NK-92 treated with Interleukin-12 subunit alpha and Interleukin-12 subunit beta, amount 100 ng/mL, for 24 hours (cell line): ENCODE measurements at places on chromosomes 3 and 15.

DNA sequence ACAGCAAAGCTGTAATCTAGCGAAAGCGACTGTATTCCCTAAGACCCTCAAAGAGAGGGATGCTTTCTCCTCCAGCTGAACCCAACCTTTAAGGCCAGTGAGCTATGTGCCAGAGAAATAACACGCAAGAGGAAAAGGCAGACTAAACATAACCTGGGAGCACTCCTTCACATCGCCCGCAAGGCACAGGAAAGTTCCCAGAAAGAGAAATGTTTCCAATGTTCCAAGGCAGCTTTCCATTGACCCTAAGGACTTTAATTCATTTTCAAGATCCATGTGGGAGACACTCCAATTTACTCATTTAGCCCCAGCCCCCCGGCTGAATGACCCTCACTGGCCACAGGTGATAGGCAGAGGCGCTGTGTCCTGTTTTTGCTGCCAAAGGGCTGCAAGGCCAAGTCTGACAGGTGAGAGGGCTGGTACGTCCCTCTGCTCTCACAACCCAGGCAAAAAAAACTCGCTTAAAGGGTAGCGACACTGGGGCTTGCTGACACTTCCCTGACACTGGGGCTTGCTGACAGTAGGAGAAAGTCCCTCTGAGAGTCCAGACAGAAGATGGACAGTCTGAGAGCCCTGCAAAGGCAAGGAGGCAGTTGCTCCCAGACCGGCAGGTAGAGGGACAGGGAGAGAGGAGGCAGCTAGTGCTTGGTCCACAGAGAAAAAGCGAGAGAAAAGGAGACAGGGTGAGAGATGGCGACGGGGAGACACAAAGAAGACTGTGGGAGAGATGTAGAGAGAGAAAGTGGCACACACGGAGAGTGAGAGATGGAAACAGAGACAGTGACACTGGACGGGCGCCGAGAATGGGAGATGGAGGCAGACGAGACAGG, 702 bp downstream of the ARHGEF3 start:
- peak; percentile 30 for DNase-seq

DNA sequence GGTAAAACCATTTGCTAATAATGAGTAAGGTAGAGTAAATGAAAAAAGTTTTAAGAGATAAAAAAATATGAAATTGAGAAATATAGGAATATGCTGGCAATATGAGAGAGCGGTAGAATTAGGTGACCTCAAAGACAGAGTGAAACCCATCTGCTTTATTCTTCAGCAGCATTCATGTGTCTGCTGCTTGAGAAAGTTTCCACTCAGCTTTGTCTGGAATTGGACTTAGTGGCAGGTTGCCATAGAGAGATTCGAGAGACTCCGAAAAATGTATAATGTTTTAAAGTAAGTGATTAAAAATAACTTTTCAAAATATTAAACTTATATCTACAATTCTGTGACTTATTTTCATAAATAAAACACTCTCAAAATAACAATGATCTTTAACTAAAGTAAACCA, 5.0 kb downstream of the SUCNR1 start:
- DNase-seq, result no peak

DNA sequence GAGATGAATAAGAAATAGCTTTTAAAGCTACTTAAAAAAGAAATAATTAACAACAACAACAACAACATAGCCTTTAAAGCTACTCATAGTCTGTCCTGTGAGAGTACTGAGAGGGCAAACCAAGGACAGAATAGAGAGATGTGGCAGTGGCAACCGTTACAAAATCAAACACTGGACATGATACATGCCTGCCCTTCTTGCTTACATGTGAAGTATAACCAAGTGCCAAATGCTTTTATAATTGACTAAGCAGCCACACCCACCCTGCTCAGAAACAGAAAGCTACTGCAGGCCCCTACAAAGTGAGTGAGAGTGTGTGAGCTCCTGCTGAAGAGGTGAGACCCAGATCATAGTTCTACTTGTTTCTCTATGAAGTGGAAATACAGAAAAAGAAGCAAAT, 38.4 kb downstream of the NDUFB4 start:
- no peak for DNase-seq

- DNase-seq, result no peak
Measured at GRCh38 chr3:81003008-81003645, 758.3 kb downstream of the GBE1 start.

DNA sequence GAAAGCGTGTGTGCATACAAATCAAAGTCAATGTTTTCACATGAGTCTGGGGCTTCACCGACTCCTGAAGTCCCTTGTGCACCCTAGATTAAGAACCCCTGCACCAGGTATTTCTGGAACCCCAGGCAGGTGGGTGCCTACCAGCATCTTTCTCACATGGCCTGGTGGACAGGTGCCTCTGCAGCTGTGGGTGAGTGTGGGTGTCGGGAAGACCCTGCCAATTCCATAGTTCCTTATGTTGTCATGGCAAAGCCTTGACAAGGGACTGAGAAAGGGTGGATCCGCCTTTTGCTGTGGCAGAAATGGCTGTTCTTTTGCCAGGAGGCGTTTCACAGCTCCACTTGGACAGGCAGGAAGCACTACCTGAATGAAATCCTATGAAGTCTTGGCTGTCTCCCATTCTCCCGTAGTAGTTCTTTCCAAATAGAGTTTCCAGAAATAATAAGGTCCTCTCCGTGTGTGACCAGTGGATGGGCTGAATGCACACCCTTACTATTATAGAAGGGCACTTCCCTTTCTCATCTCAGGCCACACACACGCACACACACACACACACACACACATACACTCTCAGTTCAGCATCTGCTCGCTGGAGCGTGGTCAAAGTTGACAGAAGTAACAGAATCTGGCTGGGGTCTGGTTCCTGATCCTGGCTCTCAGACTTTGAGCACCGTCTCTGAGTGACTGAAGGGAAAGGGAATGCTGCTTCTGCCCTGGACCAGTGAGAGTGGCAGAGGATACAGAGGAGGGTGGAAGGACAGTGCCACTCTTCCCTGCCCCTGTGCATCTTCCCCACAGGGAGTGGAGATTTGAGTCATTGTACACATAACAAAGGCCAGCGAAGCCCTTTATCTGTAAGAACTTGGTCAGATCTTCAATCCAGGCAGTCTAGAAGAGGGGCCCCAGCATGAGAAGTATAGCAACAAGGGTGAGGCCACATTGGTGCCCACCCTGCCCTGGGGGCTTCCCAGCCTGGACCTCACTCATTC, 38.7 kb downstream of the PDIA5 start:
- DNase-seq, result no peak

- DNase-seq, result no peak
Measured at GRCh38 chr15:92087211-92087610, 233.7 kb downstream of the SLCO3A1 start.

- no peak for DNase-seq
Measured at GRCh38 chr3:70703305-70704102, 391.1 kb upstream of the MDFIC2 start.

- DNase-seq, result no peak
Measured at GRCh38 chr3:152327203-152327602, 58.5 kb downstream of the MBNL1 start.

DNA sequence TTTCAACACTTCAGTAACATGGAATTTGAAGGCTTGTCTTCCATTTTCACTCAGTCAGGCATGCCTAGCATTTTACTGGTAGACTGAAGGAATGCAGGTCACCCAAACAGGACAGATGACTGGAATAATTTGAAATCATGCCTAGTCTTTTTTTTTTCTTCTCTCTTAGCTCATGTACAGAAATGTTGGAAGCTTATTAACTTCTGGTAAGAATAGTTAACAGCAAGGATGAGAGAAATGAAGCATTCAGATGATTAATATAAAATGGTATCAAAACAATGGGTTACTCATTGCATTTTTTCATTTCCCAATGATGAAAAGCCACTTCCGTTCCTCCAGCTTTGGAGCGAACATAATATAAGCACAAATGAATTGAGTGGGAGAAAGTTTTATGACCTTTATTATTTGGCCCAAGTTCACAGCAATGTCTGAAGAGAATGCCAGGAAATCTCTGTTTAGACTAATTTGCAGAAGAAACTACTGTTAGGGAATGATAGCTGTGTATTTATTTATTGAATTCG, 431.6 kb upstream of the RASGRP1 start:
- DNase-seq, result no peak

DNA sequence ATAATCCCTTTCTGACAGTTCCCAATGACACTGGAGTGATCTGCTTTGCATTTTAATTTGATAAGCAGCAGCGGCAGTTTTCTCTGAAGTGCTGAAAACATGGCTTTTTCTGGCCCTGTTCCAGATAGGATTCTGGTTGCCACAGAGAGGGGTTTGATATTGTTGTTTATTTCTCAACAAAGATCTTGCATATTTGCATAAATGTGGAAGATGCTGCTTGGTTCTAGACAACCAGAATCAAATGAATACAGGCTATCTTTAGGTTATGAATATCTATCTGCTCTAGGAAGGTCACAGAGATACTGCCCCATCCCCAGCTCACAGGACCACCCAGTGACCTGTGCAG, 137.1 kb downstream of the ZNF609 start:
- DNase-seq, result no peak

GRCh38 chr3:101825904-101826445, 23.3 kb upstream of the NFKBIZ start:
- DNase-seq, result no peak

DNA sequence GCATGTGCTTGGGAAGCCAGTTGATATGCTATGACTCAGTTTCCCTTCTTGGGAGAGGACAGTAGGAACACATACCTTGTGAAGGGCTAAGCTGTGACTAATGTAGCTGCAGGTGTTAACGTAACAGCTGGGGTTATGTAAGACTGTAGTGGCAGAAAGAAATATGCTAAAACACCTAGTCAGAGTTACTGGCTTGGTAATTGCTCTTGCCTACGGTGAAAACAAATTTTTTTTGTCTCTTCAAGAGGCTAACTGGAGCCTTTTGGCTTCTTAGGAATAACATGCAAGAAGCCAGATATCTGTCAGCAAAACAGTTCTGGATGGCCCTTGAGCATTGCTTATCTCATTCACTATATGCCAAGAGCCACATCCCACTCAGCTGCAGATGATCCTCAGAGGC, 1.4 kb downstream of the MAPKBP1 start:
- no peak for DNase-seq

GRCh38 chr3:12395349-12396012, 88.8 kb upstream of the TSEN2 start:
- DNase-seq, result no peak

DNA sequence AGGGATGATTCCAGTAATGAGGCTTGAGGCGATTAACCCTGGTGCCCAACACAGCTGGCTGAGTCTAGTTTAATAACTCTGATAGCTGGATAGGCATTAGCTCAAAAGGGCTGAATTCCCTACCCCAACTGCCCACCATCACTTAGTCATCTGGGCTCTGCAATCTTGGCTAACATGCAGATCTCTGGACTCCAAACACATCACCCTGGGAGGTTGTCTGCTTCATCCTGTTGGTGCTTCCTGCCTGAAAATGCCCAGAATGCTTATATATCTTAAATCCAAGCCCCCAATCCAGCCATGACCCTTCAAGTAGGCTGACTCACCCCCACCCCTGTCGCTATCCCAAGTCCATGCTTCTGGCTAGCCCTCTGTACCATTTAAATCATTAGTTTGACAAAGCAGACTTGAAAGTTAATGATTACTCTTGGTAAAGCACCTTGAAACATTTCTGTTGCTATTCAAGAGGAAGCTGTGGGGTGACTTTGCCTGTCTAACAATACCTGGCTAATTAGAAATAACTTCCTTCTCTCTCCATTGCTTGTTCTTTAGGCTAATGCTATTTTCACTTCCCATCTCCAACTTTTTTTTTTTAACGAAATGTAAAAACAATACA, 107.0 kb upstream of the RORA start:
- DNase-seq, result no peak

GRCh38 chr3:142363936-142364467, 83.8 kb downstream of the XRN1 start:
- no peak for DNase-seq

- no peak for DNase-seq
Measured at GRCh38 chr3:180534828-180535227, 67.1 kb upstream of the TTC14 start.

GRCh38 chr3:129116482-129116946, 5.1 kb downstream of the RAB43 start:
- DNase-seq, result no peak

DNA sequence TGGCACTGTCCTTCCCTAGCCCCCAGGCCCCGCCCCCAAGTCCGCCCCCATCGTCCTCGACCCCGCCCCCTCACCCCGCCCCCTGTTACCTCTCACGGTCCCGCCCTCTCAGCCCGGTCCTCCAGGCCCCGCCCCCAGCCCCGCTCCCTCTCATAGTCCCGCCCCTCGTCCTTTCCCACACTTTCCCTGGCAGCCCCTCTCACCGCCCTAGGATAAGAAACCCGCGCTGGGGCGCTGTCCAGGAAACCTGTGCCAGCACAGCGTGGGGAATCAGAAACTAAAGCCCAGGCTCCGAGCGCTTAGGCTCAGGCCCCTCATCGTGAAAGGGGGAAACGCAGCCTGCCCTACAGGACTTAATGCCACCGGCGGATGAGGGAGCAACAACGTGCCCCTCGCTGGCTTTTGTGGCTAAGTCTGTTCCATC, 20.9 kb downstream of the TRPM1 start:
- DNase-seq, result no peak

DNA sequence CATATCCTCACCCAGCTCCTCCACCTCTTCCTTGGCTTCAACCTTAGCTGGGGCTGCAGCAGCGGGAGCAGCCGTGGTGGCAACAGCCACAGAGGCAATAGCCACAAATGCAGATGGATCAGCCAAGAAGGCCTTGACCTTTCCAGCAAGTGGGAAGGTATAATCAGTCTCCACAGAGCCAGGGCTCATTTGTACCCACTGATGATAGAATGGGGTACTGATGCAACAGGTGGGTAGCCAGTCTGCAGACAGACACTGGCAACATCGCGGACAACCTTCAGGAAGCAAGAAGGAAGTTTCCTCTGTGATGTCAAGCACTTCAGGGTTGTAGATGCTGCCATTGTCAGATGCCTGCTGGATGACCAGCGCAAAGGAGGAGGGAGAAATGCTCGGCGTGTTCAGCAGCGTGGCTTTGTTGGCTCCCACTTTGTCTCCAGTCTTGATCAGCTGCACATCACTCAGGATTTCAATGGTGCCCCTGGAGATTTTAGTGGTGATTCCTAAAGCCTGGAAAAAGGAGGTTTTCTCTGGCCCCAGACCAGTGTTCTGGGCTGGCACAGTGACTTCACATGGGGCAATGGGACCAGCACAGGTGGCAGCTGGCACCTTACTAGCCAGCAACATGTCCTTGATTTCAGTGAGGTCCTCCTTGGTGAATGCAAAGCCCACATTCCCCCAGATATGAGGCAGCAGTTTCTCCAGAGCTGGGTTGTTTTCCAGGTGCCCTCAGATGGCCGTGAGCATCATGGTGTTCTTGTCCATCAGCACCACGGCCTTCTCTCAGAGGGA, 4.8 kb upstream of the PLCB2 start:
- no peak for DNase-seq

DNA sequence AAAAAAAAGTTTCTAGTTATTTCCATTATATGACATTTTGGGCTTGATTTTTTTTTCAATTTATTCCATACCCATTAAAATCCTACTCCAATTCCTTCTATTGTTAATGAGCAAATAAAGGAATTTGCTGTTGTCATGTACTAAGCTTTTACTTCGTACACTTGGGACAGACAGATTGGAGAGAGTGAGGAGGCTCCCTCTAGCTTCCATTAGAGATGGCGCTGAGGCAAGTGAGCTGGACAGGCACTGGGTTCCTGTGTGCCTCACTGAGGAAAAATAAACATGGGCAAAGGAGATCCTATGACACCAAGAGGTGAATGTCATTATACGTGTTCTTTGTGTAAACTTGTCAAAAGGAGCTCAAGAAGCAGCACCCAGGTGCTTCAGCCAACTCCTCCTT, 441.1 kb upstream of the MDFIC2 start:
- DNase-seq, result no peak
